ENCODE measurements at places on chromosomes 2 and 18. TPM values are rescaled to one million over a fixed set of nuclear protein-coding genes. Genes with fewer than 3 reads are reported as not detected.

The ARHGAP28 gene
- total RNA-seq, result 28.7 TPM

The MAPRE3 gene
- total RNA-seq, result 20.8 TPM

The PLCL1 gene
- total RNA-seq, result 13.0 TPM

The ANKRD23 gene
- total RNA-seq, result 8.0 TPM

The HRH4 gene
- total RNA-seq, result 0.18 TPM

The PIEZO2 gene
- 11.0 TPM for total RNA-seq

The PAPOLG gene
- 36.5 TPM for total RNA-seq

The PLEK gene
- 2.7 TPM for total RNA-seq

The DSG4 gene
- not detected for total RNA-seq

The POTEJ gene
- 0.45 TPM for total RNA-seq

The MOGAT1 gene
- not detected for total RNA-seq

The DQX1 gene
- total RNA-seq, result 0.45 TPM

The IL36B gene
- not detected for total RNA-seq

The MARCHF7 gene
- 125 TPM for total RNA-seq

The CFAP221 gene
- 5.6 TPM for total RNA-seq

The ITGA6 gene
- total RNA-seq, result 30.9 TPM

The CDH19 gene
- 0.09 TPM for total RNA-seq

The RRM2 gene
- 18.6 TPM for total RNA-seq

The FAHD2B gene
- 7.4 TPM for total RNA-seq

The AGXT gene
- total RNA-seq, result not detected

The LCT gene
- 0.09 TPM for total RNA-seq

The REG3G gene
- not detected for total RNA-seq

The SLC9A4 gene
- total RNA-seq, result not detected

Data from cerebellum (tissue), 4 donors.